Naive thymus-derived CD8-positive, alpha-beta T cell (primary cell): ENCODE measurements at places on chromosomes 11 and 22. TPM values are rescaled to one million over a fixed set of nuclear protein-coding genes. Genes with fewer than 3 reads are reported as not detected.

DNA sequence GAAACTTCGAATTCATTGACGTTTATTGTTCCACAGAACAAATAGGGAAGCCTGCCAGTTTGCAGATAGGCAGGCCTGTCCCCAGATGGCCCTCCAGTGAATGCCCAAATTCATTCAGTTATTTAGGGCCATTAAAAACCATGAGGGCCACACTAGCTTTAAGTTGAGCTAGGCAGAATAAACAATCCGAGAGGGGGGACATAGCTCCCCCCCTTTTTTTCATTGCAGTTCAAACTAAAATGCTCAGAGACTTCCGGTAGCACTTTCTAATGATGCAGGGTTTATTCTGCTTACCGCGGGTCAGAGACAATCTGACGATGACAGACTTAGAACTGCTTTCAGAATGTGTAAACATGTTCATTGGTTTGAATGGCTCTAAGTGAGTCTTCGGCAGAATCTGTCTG, 72.0 kb downstream of the ZBTB16 start:
- H3K36me3 ChIP-seq, result no peaks in the 10 kb centered on the region

- no peak overlapping the region for H3K4me3 ChIP-seq
- H3K27ac ChIP-seq, result no peak overlapping the region
- H3K27me3 ChIP-seq, result peaks cover 11% of the 10 kb centered on the region
- no peak for DNase-seq
- H3K4me1 ChIP-seq, result no peaks in the 10 kb centered on the region
Measured at GRCh38 chr11:95058621-95059020, 8.1 kb upstream of the SRSF8 start.

DNA sequence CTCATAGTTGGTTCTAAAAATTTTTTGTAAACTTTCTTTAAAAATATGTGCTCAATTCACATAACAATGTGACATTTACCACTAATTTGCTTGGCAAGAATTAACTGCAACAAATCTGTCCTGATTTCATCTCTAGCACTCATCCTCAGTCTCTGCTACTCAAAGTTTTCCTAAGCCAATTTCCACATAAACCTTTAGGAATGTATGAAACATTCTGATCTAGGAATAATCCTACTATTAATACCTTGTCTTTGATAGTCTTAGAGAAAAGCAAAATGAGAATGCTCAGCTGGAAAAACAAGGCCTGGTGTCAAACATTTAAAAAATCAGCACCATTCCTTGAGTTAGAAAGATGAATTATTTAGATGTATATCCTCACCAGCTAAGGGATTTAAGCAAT, 114.3 kb downstream of the CD44 start:
- DNase-seq, result no peak
- peaks cover 65% of the 10 kb centered on the region for H3K4me1 ChIP-seq
- H3K27ac ChIP-seq, result no peak overlapping the region
- no peak overlapping the region for H3K4me3 ChIP-seq
- no peaks in the 10 kb centered on the region for H3K36me3 ChIP-seq

MIAT gene
- total RNA-seq, result 362 TPM
